NCI-H1436 (cell line): ENCODE measurements at places on chromosomes 6 and 20.

- DNase-seq, result no peak
Observed at GRCh38 chr6:39003492-39003891, 45.1 kb upstream of the GLP1R start.

GRCh38 chr6:28901831-28902230 lies 22.0 kb downstream of the TRIM27 start:
- DNase-seq, result no peak

GRCh38 chr6:128508588-128509296 lies 11.7 kb downstream of the PTPRK start:
- DNase-seq, result no peak

DNA sequence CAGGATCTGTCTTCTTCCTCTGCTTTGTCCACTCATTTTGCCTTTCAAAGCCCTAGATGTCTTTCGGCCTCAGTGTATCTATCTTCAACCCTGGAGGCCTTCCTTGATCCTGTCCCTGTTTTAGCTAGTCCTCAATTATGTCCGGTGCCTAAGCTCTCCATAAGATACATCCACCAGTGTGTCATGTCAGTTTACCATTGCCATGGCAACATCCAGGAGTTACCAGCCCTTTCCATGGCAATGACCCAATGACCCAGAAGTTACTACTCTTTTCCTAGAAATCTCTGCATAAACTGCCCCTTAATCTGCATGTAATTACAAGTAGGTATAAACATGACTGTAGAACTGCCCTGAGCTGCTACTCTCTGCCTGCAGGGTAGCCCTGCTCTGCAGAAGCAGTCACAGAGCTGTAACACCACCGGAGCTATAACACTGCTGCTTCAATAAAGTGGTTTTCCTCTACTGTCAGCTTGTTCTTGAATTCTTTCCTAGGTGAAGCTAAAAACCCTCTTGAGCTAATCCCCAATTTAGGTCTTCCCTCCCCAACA lies 712.1 kb upstream of the AGPAT4 start:
- DNase-seq, result no peak

- DNase-seq, result no peak
Observed at GRCh38 chr20:1465470-1466210, 1.0 kb downstream of the NSFL1C start.

DNA sequence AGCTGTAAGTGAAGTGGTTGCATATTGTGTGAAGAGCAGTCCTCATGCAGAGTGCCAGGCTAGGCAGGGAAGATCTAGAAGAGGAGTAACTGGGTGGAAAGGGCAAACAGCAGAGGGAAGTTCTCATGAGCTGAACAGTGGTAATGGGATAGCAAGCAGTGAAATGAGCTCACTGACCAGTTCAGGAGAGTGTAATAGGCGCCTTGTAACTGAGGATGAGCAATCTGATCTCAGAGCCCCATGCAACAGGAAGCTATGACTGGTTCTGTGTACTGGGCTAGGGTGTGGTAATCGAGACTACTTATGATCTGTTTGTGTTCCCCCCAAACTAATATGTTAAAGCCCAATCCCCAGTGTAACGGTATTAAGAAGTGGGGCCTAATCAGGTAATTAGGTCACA lies 98.6 kb downstream of the RFX6 start:
- no peak for DNase-seq

DNA sequence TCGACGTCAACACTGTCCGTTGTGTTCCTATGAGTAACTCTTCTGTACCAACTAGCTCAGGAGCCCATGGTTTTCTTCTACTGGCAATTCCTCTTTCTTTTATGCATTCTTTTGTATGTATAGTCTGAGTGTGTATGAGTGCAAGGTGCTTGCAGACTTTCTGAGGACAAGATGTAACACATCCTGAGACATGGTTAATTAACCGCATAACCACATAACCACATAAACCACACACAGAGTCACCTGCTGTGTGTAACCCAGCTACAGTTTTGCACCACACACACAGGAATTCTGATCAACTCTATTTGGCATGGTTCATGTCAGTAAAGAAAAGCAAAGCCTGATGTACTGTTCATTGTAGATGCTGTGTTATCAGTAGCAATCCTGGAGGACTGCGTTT lies 98.6 kb downstream of the DACT2 start:
- DNase-seq, result no peak

DNA sequence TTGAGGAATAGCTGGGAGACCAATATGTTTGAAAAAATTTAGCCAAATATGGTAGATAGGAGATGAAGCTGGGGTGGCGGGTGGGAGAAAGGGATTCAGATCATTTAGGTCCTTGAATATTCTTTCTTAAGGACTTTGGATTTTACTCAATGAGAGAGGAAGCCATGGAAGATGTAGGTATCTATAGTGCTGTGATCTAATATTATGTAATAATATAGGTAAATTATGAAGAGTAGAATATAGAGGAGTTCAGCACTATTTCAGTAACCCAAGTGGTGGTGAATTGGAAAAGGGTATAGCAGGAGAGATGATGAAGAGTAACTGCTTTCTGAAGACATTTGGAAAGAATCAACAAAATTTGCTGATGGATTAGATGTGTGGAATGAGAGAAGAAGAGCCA lies 417.6 kb downstream of the UTRN start:
- no peak for DNase-seq

- no peak for DNase-seq
Observed at GRCh38 chr20:59634435-59635005, 30.2 kb downstream of the PHACTR3 start.

- DNase-seq, result no peak
Observed at GRCh38 chr20:37477041-37477440, 44.0 kb upstream of the NNAT start.
